Large intestine (tissue), 12 donors: ENCODE measurements at places on chromosomes 5 and 9. TPM values are rescaled to one million over a fixed set of nuclear protein-coding genes. Genes with fewer than 3 reads are reported as not detected.
A peak's percentile ranks its signal among the peaks of the same experiment; 100 is the strongest.

The CARD9 gene
- 2.4 TPM for polyA plus RNA-seq

DNA sequence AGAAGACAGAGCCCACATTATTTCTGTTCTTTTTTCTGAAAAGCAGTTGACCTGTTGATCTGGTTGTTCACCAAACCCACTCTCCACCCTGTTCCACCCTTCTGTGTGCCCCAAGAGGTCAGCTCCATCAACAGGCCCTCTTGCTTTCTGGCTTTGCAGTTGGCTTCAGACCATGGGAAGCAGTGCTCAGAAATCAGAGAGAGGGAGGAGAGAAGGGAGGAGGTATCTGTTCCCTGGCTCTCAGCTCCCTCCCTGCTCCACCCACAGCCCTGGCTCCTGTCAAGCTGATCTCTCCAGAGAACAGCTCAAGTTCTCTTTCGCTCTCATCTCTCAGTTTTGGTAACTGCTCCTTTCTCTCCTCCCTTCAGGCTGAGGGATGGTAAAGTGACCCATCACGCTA, 144.2 kb upstream of the RAI14 start:
- DNase-seq = no peak

DNA sequence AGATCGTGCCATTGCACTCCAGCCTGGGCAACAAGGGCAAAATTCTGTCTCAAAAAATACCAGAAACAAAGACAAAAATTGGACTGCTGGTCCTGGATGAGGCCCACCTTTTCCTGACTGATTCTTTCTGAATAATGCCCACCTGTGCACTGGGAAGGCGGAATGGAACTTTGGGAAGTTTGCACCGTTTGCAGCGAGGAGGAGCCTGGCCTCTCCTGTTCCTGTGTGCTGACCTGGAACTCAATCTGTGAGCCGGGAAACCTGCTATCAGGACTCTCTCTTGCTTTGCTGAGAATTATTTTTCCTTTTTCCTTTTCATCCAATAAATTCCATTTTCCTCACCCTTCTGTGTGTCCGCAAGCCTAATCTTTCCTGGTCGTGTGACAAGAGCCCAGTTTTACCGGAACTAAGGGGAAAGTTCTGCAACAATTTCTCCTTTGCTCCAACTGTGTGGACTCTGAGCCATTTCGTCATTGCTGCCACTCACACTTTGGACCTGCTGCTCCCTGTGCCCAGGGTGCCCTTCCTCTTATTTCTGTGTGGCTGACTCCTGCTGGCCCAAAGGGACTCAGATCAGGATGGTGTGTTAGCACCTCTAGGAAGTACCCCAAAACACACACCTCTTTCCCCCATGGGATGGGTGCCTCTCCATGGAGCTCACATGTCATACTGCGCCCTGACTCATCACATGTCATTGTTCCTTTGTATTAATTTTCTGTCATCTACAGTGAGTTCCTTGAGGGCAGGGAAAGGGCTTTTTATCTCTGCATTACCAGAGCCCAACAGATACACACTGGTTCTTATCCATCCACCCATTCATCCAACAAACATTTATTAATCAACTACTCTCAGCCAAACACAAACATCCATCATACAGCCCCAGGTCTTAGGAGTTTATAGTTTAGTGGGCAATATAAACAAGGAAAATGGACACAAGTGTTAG, 4.7 kb upstream of the GLRX start:
- DNase-seq = peak; percentile 93

- peak; percentile 94 for DNase-seq
Observed at GRCh38 chr5:149452007-149452664, 73.0 kb upstream of the IL17B start.

DNA sequence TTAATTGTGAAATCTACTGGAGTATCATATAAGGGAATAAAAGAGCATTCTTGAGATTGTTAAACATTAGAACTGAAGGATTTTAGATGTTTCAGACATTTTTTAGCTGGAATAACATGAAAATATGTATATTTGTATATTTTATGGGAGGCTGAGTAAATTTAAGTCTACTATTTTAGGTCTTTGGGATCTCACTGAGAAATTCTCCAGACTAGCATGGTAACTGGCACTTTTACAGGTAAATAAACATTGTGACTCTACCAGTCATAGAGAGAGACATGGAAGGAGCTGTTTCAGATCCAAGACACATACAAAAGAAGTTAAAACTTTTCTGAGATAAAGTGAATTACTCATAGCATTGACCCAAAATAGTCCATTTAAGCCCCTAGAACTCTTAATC, 59.4 kb downstream of the NDUFAF2 start:
- no peak for DNase-seq
